ENCODE measurements at places on chromosomes 3 and 15.

DNA sequence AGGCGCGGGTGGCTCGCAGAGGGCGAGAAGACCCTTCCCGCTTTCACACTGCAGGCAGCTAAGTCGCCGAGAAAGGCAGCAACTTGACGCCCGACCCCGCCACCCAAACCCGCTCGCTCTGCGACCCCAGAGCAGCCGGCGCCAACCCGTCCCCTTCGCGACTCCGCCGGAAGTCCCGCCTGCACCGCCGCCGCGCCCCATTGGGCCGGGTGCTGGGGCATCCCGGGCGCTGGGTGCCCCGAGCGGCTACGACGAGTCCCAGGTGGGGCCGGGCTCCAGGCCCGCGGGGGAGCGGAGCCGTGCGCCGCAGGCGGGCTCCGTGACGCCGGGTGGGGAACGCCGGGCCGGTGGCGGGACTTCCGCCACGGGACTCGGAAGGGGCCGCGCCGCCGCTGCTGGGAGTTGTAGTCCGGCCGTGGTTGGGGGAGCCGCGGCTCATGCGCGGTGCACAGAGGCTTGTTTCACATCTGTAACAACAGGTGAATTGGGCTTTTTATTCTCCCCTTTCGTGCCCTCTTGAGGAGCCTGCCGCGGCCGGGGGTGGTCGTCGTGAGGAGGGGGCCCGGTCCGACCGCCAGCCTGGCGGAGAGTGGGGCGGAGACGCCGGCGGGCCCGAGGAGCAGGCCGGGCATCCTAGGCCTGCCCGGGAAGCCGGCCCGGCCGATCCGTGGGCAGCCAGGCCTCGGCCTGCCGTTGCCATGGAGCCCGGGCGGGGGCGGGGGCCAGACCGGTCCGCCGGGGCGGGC lies at the start of gene DHX30:
TSS of gene DHX30 (plus strand) at position 405 of the 746 bp plus-strand sequence. CDS start 7,546 bp downstream, outside the sequence.
- no peak for DNase-seq

GRCh38 chr15:62109437-62109836 lies 42.7 kb downstream of the C2CD4A start:
- DNase-seq = no peak

DNA sequence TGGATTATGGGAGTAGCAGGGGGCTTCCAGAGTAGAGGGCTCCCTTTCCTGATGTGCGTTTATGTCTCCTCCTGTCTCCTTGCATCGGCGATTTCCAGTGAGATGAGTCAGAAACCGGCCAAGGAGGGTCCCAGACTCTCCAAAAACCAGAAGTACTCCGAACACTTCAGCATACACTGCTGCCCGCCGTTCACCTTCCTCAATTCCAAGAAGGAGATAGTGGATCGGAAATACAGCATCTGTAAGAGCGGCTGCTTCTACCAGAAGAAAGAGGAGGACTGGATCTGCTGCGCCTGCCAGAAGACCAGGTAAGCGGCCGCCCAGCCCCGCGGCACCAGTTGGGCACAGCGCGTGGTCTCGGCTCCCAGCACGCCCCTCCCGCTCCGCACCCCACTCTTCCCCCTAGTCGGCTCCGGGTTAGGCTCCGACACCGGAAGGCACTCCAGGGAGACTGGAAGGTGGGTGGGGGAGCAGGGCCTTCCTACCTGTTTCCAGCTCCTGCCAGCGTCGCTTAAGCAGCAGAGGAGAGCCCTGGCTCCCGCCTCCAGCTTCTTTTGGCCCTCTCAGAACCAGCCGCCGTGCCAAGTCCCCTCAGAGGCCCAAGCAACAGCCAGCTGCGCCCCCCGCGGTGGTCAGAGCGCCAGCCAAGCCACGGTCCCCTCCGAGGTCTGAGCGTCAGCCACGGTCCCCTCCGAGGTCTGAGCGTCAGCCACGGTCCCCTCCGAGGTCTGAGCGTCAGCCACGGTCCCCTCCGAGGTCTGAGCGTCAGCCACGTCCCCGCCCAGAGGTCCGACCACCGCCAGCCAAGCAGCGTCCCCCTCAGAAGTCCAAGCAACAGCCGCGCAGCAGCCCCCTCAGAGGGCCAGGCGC lies 34.7 kb downstream of the MOBP start:
- DNase-seq = no peak

GRCh38 chr3:13164893-13165492 lies 91.8 kb upstream of the IQSEC1 start:
- DNase-seq = no peak

DNA sequence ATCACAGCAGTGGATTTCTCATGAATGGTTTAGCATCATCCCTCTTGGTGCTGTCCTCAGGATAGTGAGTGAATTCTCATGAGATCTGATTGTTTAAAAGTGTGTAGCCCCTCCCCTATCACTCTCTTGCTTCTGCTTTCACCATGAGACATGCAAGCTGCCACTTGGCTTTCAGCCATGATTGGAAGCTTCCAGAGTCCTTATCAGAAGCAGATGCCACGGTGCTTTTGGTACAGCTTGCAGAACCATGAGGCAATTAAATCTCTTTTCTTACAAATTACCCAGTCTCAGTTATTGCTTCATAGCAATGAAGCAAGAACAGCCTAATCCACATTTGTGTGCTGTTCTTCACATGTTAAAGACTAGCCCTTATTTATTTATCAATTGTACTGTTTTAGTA lies 495.2 kb upstream of the EPHA6 start:
- no peak for DNase-seq

DNA sequence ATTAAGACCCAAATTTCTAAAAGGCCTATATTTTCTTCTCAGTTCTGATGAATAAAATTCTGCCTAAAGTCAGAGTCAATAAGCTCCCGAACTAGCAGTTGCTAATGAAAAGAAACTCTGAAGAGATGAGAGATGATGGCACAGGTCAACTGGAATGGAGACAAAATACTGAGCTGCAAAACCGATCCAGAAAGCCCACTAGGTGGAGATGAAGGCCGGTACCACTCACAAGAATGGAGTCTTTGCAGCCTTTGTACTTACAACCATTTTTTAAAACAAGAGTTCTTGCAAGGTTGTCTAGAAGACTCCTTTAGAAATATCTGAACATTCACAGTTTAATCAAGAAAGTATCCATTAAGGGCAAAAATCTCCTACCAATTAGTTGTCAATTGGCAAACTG lies 119.9 kb upstream of the TJP1 start:
- no peak for DNase-seq

- no peak for DNase-seq
Observed at GRCh38 chr3:134931045-134931785, 136.2 kb downstream of the EPHB1 start.

- DNase-seq = peak; percentile 31
Observed at GRCh38 chr3:39254806-39255449, 24.9 kb downstream of the CX3CR1 start.

GRCh38 chr3:126954141-126954842 lies 28.6 kb upstream of the PLXNA1 start:
- DNase-seq = no peak

DNA sequence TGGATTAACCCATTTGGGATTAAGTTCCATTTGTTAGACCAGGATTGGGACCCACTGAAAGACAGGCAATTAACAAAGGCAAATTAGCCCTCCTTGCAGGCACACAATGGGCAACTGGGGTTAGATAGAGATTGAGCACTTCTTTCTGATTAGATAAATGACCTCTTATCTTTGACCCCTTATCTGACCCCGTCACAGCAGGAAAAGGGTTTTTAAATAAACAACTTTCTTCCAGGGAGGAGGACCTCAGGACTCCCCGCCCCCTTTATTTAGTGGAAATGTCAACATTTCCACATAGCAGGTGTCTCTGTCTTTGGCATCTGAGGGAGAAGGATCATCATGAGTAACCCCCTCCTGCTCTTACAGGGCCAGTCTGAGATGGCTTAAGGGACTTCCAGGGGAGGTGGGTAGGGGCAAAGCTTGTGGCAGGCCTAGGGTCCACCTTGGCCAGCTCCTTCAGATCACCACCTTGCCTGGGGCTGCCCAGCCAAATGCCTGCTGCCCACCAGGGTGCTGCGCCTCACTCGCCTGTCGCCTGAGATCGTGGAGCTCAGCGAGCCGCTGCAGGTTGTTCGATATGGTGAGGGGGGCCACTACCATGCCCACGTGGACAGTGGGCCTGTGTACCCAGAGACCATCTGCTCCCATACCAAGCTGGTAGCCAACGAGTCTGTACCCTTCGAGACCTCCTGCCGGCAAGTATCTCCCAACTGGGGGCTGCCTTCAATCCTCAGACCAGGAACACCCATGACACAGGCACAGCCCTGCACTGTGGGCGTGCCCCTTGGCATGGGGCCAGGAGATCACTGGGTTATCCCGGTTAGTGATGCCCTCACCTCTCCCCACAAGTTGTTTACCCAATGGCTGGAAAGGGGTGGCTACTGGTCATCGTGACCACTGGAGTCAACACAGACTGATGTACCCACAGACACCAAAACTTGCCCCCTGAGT lies 2.6 kb upstream of the WDR6 start:
- DNase-seq = no peak
